ENCODE measurements at places on chromosomes 16 and 17.
A peak's percentile ranks its signal among the peaks of the same experiment; 100 is the strongest.

- no peak for DNase-seq
These were observed 4.1 kb downstream of the NUFIP2 start for GRCh38 chr17:29289852-29290251.

DNA sequence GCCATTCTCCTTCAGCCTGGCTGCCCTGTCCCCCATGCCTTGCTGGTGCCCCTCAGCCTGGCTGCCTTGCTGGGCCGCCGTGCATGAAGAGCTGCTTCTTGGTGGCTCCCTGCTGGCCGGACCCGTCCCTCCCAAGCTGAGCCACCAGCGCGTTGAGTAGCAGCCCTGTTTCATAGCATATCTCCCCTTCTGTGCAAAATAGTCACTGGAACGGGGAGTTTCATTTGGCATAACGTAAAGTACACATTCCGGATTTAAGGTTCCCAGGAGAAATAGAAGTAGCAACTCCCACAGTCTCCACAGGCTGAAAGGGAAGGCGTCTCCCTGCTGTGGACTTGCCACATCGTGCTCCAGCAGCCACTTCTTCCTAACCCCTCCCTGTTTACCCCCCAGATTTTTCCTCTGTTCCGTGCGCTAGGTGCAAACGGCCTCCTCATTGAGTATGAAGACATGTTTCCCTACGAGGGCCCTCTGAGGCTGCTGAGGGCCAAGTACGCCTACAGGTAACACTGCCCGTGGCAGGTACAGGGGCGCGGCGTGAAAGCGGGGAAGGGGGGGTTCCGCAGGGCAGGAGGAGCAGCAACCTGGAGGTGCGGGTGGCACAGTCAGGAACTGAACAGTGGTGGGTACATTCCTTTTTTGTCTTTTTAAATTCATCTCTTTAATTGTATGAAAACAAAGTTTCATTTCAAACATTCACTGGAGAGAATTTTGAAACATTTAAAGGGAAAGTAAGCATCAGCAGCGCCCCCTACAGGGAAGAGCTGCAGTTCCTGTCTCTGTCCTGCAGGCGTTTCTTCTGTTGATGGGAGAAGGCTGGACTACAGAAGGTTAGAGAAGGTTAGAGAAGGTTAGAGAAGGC lies 5.8 kb upstream of the OGFOD3 start:
- no peak for DNase-seq

- DNase-seq, result no peak
These were observed 3.3 kb downstream of the CTCF start for GRCh38 chr16:67565470-67566100.

GRCh38 chr17:41972571-41973407 lies 6.2 kb downstream of the CNP start:
- no peak for DNase-seq

DNA sequence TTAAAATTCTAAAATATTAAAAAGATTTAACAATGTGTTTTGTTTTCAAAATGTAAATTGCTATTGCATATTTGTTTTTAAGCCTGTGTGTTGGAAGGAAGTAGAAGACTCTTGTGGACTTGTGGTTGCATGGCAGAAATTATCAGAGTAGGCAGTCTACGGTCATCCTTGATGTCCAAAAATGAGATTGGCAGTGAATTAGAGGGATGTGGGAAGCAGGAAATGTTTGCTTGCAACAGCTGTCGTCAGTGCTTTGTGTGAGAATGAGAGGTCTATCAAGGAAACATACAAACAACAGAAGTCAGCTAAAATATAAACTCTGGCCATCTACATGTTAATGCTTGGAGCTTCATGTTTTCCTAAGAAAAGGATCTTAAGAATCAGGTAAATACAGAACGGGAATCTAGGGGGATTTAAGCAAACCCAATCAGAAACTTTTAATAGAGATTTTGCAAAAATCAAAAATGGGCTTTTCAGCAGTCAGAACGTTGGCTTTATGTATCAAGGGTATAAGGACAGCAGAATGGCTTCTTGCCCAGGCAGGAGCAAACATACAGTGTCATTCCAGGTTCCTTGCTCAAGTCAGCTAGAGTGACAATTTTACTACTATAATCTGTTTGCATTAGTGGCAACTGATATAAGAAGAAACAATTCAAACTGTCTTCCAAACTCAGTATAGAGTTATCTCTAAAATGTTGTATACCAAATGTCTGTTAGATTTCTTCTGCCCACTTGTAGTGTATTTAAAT lies 196.7 kb downstream of the CYB561 start:
- DNase-seq, result no peak

- DNase-seq, result no peak
These were observed 19.0 kb upstream of the CALB2 start for GRCh38 chr16:71339236-71340171.

DNA sequence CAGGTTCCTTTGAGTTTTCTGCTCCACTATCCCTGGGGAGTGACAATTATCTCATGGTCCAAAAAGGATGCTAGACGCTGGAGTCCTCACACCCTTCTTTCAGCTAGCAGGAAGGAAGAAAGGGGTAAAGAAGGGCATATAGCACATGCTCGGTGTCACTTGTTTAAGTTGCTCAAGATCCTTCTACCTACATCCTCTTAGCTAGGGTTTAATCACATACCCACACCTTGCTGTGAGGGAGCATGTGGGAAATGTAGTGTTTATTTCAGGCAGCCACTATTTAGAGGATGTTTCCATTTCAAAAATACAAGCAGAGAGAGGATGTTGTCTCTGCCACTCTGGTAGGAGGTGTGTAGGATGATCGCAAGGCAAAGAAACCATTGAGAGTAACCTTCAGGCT lies 4.5 kb downstream of the PRKCB start:
- DNase-seq, result no peak

DNA sequence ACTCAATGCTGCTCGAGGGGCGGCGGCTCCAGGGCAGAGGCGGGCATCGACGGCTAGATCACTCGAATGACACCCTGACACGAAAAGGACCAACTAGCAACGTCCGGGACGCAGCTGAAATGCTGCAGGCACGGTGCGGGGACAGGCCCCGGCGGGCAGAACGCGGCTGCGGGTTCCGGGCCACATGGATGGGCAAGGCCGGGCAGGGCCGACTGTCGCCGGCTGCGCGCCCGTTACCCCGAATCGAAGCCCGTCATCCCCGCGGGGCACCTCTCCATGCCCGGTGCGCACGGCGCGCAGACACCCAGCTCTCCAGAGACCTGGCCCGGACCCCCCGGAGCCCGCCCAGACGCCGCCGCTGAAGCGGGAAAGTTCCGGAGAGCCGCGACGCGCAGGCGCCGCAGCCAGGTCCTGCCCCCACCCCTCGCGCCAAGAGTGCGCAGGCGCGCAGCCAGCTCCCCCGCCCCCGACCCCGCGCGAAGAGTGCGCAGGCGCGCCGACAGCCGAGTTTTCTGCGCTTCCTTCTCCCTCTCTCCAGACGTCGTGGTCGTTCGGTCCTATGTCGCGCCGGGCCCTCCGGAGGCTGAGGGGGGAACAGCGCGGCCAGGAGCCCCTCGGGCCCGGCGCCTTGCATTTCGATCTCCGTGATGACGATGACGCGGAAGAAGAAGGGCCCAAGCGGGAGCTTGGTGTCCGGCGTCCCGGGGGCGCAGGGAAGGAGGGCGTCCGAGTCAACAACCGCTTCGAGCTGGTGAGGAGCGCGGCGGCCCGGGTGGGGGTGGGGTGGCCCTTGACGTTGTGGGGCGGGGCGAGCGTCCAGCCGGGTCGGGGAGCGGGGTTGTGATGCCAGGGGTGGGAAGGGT lies at the start of gene TCF25:
TSS of gene TCF25 (plus strand) at position 484 of the 863 bp plus-strand sequence. CDS start at position 560, 76 bp downstream.
- peak; percentile 86 for DNase-seq

DNA sequence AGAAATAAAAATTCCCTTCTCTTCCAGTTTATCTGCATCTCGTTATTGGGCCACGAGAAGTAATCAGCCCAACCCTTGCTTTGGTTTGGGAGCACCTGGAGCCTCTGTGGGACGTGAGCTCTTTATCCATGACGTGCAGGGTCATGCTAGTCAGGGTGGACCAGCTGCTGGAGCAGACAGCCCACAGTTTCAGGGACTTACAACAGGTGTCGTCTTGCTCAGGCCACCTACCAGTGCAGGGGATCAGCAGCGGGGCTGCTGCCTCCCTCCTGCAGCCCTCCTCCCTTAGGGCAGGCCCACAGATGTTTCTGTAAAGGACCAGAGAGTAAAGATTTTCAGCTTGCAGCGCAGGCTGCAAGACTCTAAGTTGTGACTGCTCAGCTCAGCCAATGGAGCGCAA lies 16.9 kb downstream of the ADAD2 start:
- no peak for DNase-seq

- no peak for DNase-seq
These were observed 13.4 kb downstream of the FLYWCH1 start for GRCh38 chr16:2924901-2925755.

DNA sequence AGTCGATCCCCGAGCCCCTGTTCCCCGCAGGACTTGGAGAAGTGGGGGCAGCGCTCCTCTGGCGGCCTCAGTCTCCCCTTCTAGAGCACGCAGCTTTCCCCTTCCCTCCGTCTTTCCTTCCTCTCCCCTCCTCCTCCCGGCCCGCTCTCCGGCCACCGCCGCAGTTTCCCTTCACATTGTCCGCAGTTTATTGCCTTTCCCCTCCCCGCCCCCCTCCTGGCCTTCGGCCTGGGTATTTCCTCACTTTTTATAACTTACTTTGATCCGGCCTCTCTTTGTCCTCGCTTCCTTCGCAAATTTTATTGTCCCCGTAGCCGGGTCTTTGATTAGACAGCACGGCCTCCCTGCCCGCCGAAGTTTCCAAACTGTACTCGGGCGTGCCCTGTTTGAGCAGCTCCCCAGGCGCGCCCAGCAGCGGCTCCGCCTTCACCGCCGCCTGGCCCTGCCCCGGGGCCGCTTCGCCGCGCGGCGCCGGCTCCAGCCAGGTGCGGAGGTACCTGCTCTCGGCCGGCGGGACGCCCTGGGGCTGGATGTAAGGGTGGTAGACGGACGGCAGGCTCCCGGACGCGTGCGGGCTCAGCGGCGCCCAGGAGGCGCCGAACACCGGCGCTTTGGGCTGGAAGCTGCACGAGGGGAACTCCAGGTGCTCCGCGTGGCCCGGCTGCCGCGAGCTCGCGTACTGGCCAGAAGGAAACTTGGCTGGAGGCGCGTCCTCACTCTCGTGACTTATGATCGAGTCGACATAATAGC lies 488 bp downstream of the HOXB9 start:
- DNase-seq, result peak; percentile 79

- no peak for DNase-seq
These were observed 18.1 kb downstream of the SPNS2 start for GRCh38 chr17:4516735-4517134.

DNA sequence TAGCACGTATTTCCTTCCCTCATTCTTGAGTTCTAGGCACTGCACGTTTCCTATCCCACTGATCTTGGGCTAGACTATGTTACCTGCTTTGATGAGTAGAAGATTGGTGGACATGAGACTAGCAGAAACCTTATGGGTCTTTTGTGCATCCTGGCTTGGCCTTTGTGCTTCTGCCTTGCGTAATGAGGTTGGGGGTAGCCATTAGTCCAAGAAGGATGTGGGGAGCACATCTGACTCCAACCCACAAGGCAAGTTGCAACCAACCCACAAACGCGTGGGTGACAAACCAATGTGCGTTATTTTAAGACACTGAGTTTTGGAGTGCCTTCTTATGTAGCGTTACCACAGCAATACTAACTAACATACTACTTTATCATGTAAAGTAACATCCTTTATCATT lies 180.4 kb upstream of the IRX5 start:
- DNase-seq, result no peak

- DNase-seq, result no peak
These were observed 26.5 kb upstream of the SPNS3 start for GRCh38 chr17:4407216-4407615.

DNA sequence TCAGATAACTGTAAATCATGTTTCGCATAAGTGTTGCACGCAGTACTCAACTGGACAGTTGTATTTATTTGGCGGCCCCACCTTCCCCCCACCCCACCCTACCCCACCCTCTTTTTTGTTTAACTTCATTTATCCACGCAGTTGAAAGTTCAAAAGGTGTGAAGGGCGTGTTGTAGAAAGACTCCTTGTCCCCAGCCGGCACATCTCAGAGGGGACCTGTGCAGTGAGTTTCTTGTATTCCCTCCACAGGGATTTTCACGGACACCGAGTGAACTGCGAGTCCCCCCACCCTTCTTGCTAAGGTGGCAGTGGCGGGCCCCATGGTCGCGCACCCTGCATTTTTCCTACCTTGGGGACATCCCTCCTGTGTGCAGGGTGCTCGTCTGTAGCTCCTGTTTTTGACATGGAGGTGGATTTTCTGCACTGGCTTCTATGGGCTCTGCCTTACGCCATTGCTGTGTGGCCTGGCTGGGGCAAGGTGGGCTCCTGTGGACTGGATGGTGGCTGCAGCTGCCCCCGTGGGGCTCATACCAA lies 36.2 kb downstream of the ADCY7 start:
- DNase-seq, result no peak

GRCh38 chr16:65936096-65936495 lies 430.4 kb upstream of the CDH5 start:
- no peak for DNase-seq

DNA sequence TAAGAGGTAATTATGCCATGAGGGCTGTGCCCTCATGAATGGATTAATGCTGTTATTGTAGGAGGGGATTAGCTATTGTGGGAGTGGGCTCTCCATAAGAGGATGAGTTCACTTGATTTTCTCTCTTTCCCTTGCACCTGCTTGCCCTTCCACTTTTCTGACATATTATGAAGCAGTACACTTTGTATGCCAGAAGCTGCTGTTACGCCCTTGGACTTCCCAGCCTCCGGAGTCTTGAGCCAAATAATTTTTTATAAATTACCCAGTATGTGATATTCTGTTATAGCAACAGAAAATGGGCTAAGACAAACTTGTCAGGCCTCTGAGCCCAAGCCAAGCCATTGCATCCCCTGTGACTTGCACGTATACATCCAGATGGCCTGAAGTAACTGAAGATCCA lies 38.4 kb downstream of the PSMD12 start:
- DNase-seq, result no peak

GRCh38 chr16:71916397-71916920 lies 21.1 kb downstream of the IST1 start:
- no peak for DNase-seq

DNA sequence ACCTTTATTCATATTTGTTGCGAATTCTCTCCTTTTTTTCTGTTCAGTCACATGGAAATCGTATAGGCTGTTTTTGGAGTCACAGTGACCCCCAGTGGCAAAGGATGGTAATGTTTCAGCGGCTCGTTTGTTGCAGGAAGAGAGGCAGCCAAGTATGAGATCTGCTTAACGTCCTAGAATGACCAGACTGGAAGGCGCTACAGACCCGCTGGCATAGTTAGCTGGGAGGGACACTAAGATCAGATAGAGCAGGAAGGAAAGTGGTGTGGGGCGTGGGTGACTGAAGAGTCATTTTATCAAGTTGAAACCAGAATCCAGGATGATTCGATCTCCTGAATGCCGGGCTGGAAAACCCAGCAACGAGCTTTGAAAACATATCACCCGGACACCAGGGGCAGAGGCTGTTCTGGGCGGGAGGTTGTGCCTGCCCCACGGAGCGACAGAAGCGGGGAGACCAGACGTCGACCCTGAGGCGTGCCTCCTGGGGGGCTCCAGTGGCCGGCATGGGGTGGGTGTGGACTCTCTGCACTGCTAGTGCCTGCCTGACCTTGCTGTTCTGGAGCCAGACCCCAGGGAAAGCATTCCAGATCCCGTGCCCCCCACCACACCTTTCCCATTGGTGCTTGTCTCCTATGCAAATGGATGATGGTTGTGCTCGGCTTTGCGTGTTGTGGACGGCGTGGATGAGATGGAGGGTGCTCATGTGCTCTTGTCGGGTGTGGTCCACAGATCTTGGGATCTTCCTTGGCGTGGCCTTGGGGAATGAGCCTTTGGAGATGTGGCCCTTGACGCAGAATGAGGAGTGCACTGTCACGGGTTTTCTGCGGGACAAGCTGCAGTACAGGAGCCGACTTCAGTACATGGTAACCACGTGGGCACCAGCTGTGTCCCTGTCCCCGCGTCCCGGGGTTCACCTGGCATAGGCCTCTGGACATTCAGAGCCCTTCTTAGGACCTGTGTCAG lies 7.7 kb downstream of the IL34 start:
- DNase-seq, result no peak

GRCh38 chr16:10831894-10832886 lies 13.6 kb upstream of the TVP23A start:
- DNase-seq, result no peak
